Right cardiac atrium (tissue), 5 donors: ENCODE measurements at places on chromosomes 11 and 22. TPM values are rescaled to one million over a fixed set of nuclear protein-coding genes. Genes with fewer than 3 reads are reported as not detected.
A peak's percentile ranks its signal among the peaks of the same experiment; 100 is the strongest.

DNA sequence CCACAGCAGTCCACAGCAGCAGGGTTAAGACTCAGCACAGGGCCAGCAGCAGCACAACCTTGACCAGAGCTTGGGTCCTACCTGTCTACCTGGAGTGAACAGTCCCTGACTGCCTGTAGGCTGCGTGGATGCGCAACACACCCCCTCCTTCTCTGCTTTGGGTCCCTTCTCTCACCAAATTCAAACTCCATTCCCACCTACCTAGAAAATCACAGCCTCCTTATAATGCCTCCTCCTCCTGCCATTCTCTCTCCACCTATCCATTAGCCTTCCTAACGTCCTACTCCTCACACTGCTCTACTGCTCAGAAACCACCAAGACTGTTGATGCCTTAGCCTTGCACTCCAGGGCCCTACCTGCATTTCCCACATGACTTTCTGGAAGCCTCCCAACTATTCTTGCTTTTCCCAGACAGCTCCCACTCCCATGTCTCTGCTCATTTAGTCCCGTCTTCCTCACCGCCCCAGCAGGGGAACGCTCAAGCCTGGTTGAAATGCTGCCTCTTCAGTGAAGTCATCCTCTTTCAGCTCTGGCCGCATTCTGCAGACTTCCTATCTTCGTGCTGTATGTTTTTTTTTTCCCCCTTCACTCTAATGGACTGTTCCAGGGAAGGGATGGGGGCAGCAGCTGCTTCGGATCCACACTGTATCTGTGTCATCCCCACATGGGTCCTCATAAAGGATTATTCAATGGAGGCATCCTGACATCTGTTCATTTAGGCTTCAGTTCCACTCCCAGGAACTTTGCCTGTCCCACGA is 3.3 kb downstream of the IL18BP start:
- no peak for DNase-seq

DNA sequence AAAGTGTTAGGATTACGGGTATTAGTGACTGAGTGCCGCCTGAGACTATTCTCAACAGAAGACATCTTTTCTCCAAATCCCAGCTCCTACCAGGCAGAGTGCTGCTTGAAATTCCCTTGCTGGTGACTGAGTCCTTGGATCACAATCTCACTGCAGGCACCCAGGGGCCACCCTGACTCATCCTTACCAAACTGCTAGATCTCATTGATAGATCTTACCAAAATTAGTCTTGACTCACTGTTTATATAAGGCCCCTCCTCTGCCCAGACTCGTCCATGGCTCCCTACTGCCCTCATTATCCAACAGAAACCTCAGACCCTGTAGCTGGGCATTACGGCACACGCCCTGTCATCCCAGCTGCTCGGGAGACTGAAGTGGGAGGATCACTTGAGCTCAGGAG is 14.7 kb downstream of the TBC1D10A start:
- DNase-seq: no peak

ASPHD2 gene
- total RNA-seq: 0.08 TPM

GRCh38 chr22:50269970-50270665 is at the start of gene MAPK11:
Gene MAPK11, minus strand, starts transcription at chr22:50270380. Its CDS starts 88 bp downstream, at chr22:50270292.
- peak; percentile 88 for DNase-seq

TMEM191B gene
- total RNA-seq: not detected

DNA sequence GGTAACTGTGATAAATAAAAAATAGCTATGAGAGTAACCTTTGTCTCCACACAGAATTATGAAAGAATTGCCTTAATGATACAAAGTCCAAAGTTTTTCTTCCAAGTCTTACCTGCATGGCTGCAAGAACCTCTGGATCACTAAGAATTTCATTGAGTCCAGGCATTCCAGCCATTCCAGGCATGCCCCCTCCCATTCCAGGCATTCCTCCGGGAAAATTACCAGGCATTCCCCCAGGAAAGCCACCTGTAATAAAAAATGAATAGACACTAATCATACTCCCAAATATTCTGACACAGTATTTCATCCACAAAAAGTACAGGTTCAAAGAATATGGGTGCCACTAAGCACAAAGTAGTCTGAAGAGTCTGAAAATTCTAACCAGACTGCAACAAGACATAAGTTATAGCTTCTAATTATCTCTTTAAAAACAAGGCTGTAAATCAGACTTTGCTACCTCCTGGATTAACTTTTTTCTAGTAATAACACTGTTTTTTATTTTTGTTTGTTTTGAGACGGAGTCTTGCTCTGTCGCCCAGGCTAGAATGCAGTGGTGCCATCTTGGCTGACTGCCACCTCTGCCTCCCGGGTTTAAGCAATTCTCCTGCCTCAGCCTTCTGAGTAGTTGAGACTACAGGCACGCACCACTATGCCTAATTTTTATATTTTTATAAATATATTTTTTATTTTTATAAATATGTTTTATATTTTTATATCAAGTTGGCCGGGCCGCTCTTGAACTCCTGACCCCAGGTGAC is 8.0 kb upstream of the SLC25A17 start:
- DNase-seq: no peak

DNA sequence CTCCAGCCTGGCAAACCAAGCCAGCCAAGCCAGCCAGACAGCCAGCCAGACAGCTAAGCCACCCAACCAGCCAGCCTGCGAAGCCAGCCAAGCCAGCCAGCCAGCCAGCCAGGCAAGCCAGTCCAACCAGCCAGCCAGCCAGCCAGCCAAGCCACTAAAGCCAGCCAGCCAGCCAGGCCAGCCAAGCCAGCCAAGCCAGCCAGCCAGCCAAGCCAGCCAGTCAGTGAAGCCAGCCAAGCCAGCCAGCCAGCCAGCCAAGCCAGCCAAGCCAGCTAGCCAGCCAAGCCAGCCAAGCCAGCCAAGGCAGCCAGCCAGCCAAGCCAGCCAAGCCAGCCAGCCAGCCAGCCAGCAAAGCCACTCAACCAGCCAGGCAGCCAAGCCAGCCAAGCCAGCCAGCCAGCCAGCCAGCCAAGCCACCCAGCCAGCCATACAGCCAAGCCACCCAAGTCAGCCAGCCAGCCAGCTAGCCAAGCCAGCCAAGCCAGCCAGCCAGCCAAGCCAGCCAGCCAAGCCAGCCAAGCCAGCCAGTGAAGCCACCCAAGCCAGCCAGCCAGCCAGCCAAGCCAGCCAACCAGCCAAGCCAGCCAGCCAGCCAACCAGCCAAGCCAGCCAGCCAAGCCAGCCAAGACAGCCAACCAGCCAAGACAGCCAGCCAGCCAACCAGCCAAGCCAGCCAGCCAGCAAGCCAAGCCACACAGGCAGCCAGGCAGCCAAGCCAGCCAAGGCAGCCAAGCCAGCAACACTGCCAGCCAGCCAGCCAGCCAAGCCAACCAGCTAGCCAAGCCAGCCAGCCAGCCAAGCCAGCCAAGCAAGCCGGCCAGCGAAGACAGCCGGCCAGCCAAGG is 29.7 kb downstream of the CCT8L2 start:
- DNase-seq: peak; percentile 42

- peak; percentile 7 for DNase-seq
Observed at GRCh38 chr11:3136546-3137455, 28.3 kb downstream of the OSBPL5 start.

DNA sequence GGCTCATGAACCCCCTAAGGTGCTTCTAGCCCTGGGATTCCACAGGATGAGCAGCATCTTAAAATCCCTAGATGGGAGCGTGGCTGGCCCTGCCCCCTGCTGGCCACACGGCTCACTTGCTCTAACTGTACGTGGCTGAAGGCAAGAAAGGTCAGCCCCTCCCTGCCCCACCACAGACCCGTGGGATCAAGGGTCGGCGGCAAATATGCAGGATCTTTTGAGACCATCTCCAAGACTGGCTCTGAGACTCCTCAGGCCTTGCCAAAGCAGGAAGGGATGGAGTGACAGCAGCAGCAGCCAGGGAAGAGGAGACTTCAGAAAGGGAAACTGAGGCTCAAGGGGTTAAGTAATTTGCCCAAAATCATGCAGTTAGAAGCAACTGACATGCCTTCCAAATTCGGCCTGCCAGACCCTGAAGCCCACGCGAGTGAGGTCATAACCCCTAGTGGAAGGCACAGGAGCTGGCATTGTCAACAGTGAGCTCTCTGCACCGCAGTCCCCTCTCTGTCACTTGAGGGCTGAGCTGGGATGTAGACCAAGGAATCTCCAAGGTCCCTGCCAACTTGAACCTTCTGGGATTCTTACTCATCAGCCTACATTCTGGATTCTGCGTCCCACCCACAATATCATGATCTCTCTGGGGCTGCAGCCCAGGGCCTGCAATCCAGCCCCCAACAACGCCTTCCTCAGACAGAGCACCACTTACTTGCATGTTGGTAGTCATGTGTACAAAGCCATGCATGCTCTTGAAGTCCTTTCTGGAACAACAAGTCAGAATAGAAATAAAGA is 31.4 kb downstream of the CREB3L1 start:
- peak; percentile 94 for DNase-seq

AGBL2 gene
- total RNA-seq: 0.47 TPM

GRCh38 chr11:64053699-64054098 is 18.0 kb downstream of the FLRT1 start:
- DNase-seq: no peak

GRCh38 chr11:86346513-86346912 is 28.2 kb upstream of the CCDC81 start:
- no peak for DNase-seq

DNA sequence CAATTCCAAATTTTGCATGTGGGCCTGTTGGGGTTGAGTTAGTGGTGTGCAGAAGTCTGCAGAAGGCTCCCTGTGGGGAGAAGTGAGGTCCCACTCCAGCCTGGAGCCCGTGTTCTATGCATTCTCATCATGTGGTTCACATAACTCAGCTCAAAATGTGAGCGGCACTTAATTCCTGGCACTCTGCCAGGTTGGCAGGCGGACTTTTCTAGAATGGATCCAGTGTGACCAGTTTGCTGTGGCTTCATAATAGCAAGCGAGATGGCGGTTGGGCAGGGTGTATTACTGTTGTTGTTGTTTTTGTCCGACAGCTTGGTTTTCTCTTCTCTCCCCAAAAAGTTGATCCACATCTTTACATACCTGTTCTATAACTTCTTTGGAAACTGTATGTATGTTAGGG is 146.8 kb upstream of the TTC12 start:
- peak; percentile 62 for DNase-seq

GRCh38 chr11:100003985-100004384 is 683.1 kb upstream of the ARHGAP42 start:
- DNase-seq: no peak

DNA sequence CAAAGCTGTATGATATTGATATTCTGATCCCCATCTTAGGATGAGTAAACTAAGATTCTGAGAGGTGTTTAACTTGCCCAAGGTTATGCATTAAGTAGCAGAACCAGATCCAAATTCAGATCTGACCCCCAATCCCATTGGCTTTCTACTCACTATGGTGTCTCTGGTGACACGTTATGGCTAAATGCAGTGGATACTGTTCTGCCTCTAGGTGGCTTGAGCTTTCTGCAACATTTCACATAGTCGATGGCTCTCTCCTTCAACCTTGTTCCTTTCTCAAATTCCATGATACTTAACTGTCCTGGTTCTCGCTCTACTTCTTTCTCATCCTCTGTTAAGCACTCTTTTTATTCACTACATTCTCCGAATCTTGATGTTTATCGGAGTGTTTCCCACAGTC is 9.4 kb downstream of the C11orf97 start:
- DNase-seq: no peak

GRCh38 chr11:93524173-93524536 is 19.0 kb downstream of the SMCO4 start:
- no peak for DNase-seq

GRCh38 chr11:48080301-48080861 is 100.0 kb downstream of the PTPRJ start:
- DNase-seq: no peak

DNA sequence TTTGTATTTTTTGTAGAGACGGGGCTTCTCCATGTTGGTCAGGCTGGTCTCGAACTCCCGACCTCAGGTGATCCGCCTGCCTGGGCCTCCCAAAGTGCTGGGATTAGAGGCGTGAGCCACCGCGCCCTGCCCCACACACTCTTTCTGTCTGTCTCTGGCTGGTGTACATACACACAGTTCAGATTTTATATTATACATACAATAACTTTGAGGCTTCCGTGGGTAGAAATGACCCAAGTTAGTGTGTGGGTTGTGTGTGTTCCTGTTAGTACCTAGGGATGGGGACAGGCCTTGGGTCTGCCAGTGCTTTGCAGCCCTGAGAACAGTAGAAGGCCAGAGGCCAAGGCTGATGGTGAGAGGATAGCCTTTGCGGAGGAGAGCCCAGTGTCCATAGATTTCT is 2.8 kb downstream of the ZBTB16 start:
- DNase-seq: no peak

GRCh38 chr11:123137431-123138224 is 57.4 kb downstream of the CLMP start:
- peak; percentile 94 for DNase-seq

DNA sequence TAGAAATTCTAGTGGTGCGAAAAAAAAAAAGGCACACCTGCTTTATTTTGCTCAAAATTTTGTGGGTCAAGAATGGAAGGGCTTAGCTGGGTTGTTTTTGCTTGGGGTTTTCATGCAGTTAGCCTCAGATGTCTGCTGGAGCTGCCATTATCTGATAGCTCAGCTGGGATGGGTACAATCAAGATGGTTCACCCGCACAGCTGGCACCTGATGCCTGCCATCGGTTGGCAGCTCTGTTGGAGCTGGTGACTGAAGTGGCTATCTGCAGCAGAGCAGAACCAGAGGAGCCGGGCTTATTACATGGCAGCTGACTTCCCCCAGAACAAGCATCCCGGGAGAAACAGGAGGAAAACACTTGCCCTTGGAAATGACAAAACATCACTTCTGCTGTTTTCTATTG is 12.1 kb upstream of the ELFN2 start:
- no peak for DNase-seq

DNA sequence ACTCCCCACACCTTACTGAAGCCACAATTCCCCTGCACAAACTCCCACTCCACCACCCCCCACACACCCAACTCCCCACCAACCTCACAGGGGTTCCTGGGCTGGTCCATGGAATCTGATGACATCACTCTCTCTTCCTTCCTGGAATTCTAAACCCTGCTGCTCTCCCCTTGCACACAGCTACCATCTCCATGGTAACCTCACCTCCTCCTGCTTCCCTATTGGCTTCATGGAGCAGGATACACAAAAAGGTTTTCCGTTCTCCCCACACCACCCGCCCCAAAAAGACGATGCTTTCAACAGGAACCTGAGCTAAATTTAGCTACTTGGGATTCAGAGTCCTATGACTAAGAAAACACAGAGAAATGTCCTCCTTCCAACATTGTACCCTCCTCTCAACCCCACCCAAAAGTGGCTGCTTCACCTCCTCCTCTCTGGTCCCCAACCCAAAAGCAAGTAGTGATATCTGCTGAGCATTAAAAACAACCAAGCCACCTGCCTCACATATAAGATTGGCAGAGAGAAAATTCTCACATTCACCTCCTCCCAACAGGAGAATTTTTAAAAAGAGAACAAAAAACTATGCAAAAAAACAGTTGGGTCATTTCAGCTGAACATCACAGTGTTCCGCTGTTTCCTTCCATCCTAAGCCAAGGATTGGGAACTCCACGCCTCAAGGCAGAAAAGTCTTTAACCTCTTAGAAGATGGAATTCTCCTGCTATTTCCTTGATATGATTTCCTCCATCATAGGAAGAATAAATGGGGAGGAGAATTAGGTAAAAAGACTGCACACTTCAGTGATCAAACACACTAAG is 66.9 kb downstream of the RBFOX2 start:
- DNase-seq: peak; percentile 51
